ENCODE measurements at places on chromosomes 5 and 9.

- DNase-seq, result peak; percentile 82
Measured at GRCh38 chr5:1174122-1174936, 27.1 kb upstream of the SLC6A19 start.

DNA sequence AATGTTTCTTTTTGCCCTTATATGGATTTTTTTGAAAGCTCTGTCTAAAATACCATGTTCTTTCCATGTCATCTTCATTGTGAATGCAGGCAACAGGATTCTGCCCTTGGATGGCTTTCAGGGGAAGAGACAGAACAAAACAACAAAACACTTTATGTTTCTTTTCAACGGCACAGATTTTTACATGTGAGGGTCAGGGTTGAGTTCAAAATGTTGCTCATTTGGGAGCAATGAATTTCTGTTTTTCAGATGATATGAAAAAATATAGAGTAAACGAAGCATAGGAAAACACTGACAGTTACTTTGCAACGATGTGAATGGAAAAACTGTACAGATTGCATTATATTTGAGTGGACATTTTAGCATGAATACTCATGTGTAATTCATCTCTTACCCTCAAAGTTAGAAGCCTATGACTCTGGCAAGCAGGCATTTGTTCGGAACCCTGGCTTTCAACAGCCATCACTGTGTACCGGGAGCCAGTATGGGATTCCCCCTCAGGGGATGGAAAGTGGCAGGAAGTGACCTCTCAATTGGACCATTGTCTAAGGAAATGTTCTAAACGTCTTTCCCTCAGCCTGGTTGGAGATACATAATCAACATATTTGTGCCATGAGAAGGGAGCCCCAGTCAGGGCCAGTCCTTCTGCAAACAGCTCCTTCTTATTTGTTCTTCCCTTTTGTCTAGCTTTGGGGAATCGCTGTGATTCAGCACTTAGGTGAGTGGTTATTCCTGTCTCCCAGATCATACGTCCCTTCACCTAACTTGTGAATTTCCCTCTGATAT lies 153.9 kb upstream of the MEF2C start:
- no peak for DNase-seq

GRCh38 chr5:154945695-154946301 lies 4.9 kb downstream of the MRPL22 start:
- DNase-seq, result peak; percentile 50

DNA sequence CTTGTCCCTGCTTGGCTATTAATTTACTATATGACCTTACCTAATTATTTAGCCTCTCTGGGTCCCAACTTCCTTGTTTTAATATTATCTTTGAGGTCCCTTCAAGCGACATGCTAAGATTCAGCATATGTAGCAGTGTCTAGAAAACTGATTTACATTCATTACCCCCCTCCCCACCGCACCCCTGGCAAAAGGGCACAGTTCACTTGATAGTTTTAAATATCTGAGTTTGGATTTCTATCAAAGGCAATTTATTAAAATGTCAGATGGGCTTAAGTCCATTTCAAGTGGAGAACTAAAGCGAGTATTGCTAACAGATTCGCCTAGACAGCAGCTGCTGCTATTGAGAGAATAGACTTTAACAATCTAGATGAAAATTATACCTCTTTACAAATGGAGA lies 3.9 kb downstream of the CEMIP2 start:
- no peak for DNase-seq

- no peak for DNase-seq
Measured at GRCh38 chr9:80934095-80934494, 755.3 kb downstream of the TLE1 start.

Data from MCF 10A (cell line).